ENCODE measurements at places on chromosomes 11 and 22.

DNA sequence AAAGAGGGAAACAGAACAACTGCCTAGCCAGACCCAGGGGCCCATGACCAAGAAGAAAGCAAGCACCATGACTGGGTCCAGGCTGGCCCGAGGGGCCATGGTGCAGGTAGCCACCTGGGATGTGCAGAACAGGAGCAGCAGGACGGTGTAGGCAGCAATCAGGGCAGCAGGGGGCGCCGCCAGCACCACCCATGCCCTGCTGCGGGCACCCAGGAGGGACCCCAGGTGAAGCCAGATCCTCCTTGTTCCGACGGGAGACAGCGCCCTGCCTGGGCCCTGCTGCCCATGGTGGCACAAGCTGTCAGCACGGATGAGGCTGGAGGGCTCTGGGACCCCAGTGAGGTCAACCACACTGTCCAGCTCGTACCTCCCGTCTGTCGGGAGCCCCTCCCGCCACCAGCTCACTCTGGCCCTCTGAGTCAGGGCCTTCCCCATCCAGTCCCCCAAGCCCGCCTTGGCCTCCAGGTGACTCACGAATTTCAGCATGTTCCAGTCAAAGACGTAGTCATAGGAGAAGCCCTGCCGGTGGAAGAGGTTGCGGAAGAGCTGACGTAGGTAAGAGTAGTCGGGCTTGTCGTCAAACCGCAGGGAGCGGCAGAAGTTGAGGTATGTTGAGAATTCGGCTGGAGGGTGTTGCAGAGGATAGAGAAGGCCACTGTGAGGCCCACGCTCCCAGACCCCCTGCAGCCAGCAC lies 18.8 kb downstream of the CSNK1E start:
- DNase-seq = no peak

DNA sequence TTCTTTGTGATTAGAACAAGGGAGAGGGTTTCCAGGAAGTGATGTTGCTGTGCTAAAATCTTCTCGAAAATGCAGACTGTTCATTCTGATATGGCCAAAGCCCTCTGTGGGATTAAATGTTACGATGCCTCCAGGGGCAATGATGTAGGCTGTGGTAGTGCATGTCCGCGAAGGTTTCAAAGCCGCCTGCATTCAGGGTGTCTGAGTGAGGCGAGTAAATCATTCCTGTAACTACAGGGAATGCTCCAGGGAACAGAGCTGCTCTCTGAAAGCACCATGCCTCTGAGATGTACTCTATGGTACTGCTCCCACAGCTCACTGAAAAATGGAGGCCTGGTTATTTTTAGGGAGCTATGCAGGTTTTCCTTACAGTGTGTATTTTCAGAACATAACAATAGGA lies 21.2 kb downstream of the PDGFD start:
- DNase-seq = no peak

DNA sequence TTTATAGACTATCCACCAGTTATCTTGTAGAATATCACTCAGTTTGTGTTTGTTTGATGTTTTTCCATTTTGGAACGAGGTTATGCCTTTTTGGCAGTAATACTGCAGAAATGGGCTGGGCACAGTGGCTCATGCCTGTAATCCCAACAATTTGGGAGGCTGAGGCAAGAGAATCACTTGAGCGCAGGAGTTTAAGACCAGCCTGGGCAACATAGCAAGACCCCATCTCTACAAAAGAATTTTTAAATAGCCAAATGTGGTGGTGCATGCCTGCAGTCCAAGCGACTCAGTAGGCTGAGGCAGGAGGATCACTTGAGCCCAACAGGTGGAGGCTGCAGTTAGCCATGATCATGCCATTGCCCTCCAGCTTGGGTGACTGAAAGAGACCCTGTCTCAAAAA lies 22.8 kb upstream of the B4GALNT4 start:
- no peak for DNase-seq

DNA sequence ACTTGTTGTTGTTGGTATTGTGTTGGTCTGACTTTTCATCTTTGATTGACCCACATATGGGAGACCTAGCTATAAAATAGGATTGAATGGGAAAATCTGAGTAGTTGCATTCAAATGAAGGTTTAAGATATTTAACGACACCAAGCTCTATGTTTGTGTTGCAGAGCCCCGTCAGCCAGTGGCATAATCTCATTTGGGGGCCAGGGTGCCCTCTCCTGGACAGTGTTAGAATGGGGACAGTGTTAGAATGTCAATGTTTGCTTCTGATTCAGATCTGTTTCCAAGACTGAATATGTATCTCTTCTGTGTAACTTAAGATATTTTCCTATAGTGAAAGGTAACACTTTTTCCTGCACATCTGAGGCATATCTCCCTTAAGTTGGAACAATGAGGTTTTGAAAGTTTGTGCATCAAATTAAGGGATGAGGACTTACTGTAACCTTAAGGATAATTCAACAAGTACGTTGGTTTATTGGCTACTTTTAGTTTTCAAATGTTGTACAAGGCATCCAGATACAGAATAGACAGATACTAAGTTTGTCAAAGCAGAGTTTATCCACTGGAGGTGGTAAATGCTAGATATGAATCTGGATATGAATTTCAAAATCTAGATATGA lies 5.3 kb upstream of the OR52M1 start:
- peak; percentile 59 for DNase-seq

- no peak for DNase-seq
These were observed 15.9 kb downstream of the KCNQ1 start for GRCh38 chr11:2460540-2461252.

Data from Ammon's horn (tissue), 1 donor.